ENCODE measurements at places on chromosomes 1 and 21. TPM values are rescaled to one million over a fixed set of nuclear protein-coding genes. Genes with fewer than 3 reads are reported as not detected.

DNA sequence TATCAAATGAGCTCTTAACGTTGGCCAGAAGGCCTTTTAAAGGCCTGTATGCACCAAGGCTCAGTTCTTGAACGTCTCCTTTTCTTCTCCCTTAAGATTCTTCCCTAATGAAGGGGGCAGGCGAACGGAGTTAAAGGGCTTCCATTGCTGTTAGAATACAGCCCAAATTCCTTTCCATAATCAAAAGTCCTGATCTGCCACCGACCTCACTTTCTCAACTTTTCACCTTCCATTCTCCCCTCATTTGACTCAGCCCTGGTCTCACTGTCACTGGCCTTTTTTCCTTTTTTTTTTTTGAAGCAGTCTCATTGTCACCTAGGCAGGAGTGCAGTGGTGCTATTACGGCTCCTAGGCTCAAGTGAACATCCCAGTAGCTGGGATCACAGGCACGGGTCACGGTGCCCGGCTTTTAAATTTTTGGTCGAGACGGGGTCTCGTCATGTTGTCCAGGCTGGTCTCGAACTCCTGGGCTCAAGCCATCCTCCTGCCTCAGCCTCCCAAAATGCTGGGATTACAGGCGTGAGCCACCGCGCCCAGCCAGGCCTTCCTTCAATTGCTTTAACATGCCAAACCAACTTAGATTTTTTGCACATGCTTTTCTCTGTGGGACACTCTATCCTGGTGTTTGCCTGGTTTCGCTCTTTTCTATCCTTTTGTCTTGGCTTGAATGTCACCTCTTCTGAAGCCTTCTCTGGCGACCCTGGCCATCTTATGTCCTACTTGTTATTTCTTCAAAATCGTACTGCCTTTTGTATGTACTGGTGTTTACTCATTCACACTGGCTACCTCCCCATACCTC lies 612 bp upstream of the CMPK1 start:
- no peaks in the 10 kb centered on the region for H3K27me3 ChIP-seq
- H3K36me3 ChIP-seq, result peaks cover 2% of the 10 kb centered on the region
- H3K27ac ChIP-seq, result peak overlapping the region; percentile 99
- peak overlapping the region; percentile 44 for H3K4me3 ChIP-seq
- no peak for DNase-seq

- H3K4me3 ChIP-seq, result no peak overlapping the region
- no peaks in the 10 kb centered on the region for H3K4me1 ChIP-seq
- no peaks in the 10 kb centered on the region for H3K36me3 ChIP-seq
- no peaks in the 10 kb centered on the region for H3K27me3 ChIP-seq
Observed at GRCh38 chr1:240935920-240936319, 324.0 kb upstream of the GREM2 start.

- DNase-seq, result no peak
- no peaks in the 10 kb centered on the region for H3K27me3 ChIP-seq
- no peaks in the 10 kb centered on the region for H3K4me1 ChIP-seq
- H3K36me3 ChIP-seq, result no peaks in the 10 kb centered on the region
- H3K27ac ChIP-seq, result no peak overlapping the region
Observed at GRCh38 chr1:60431593-60431992, 358.0 kb upstream of the C1orf87 start.

GRCh38 chr1:25811384-25812082 lies 8.2 kb upstream of the MTFR1L start:
- H3K36me3 ChIP-seq, result peaks cover 21% of the 10 kb centered on the region
- no peak for DNase-seq
- no peaks in the 10 kb centered on the region for H3K4me1 ChIP-seq
- H3K27me3 ChIP-seq, result no peaks in the 10 kb centered on the region
- H3K27ac ChIP-seq, result no peak overlapping the region

MCM3AP gene
- 58.1 TPM for total RNA-seq

FCRL6 gene
- 0.09 TPM for total RNA-seq
